ENCODE measurements at places on chromosomes 1 and 21.

- no peaks in the 10 kb centered on the region for H3K4me1 ChIP-seq
- H3K36me3 ChIP-seq = no peaks in the 10 kb centered on the region
- H3K27me3 ChIP-seq = no peaks in the 10 kb centered on the region
- H3K4me3 ChIP-seq = no peak overlapping the region
These were observed 8.1 kb upstream of the MMP23B start for GRCh38 chr1:1623631-1624442.

- no peak for DNase-seq
- no peak overlapping the region for H3K4me3 ChIP-seq
- peaks cover 13% of the 10 kb centered on the region for H3K4me1 ChIP-seq
- no peak overlapping the region for H3K27ac ChIP-seq
- no peaks in the 10 kb centered on the region for H3K27me3 ChIP-seq
These were observed 27.9 kb downstream of the RBM11 start for GRCh38 chr21:14243874-14244273.

- no peak for DNase-seq
- no peak overlapping the region for H3K27ac ChIP-seq
- no peaks in the 10 kb centered on the region for H3K27me3 ChIP-seq
- H3K4me3 ChIP-seq = peak overlapping the region; percentile 29
- peaks cover 21% of the 10 kb centered on the region for H3K4me1 ChIP-seq
- no peaks in the 10 kb centered on the region for H3K36me3 ChIP-seq
These were observed 624 bp downstream of the CTSK start for GRCh38 chr1:150807249-150808023.

DNA sequence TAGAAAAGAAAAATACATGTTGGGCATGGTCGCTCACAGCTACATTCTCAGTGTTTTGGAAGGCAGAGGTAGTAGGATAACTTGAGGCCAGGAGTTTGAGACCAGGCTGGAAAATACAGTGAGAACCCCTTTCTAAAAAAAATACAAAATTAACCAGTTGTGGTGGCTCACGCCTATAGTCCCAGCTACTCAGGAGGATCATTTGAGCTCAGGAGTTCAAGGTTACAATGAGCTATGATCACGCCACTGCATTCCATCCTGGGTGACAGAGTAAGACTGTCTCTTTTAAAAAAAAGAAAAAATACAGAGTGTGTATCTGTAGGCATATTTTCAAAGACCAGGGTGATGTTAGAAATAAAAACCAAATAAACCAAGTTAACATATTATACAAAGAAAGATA lies 57.8 kb downstream of the HFM1 start:
- H3K27me3 ChIP-seq = peaks cover 10% of the 10 kb centered on the region
- no peak for DNase-seq
- H3K27ac ChIP-seq = no peak overlapping the region
- no peaks in the 10 kb centered on the region for H3K36me3 ChIP-seq

GRCh38 chr1:116763787-116764465 lies 9.7 kb downstream of the CD2 start:
- peaks cover 84% of the 10 kb centered on the region for H3K36me3 ChIP-seq
- H3K4me3 ChIP-seq = peak overlapping the region; percentile 98
- peaks cover 88% of the 10 kb centered on the region for H3K4me1 ChIP-seq
- DNase-seq = peak; percentile 67

DNA sequence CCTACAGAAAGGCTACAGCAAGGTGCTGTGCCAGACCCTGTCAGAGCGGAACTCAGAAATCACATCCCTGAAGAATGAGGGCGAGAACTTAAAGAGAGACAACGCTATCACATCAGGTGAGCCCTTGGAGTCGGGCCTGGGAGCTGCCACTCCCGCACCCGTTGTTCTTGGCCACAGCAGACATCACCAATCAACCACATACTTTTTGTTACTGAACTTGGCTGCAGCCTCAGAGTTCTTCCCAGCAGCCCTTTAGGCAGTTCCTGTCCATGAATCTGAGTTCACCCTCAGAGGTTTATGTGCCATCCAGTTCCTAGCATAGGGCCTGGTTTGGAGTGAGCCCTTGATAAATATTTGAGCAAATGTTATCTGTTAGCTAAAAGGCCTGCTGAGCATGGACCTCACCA lies 61.6 kb downstream of the FHAD1 start:
- no peak overlapping the region for H3K4me3 ChIP-seq
- DNase-seq = no peak
- peaks cover 12% of the 10 kb centered on the region for H3K27me3 ChIP-seq
- no peak overlapping the region for H3K27ac ChIP-seq

DNA sequence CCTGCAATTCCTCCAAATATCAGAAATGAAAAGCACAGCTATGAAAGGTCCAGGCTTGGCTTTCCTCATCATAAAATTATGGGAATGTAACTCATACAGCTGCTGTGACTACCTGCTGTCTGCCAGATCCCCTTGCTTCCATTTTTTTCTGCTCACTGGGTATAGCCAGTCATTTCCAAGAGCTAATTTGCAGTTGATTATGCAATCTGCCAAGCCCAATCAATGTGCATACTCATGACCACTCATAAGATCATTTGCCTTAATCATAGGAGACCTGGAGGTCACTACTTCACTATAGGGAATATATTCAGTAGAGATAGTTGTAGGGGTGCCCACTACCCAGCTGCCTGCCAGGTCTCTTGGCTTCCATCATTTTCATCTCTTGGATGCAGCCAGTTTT lies 417.7 kb upstream of the ZRANB2 start:
- H3K27me3 ChIP-seq = no peaks in the 10 kb centered on the region
- H3K36me3 ChIP-seq = no peaks in the 10 kb centered on the region

- H3K4me1 ChIP-seq = no peaks in the 10 kb centered on the region
- DNase-seq = no peak
- H3K36me3 ChIP-seq = no peaks in the 10 kb centered on the region
- no peak overlapping the region for H3K4me3 ChIP-seq
- H3K27me3 ChIP-seq = no peaks in the 10 kb centered on the region
- H3K27ac ChIP-seq = no peak overlapping the region
These were observed 445.6 kb downstream of the PLPP3 start for GRCh38 chr1:56133522-56134472.

DNA sequence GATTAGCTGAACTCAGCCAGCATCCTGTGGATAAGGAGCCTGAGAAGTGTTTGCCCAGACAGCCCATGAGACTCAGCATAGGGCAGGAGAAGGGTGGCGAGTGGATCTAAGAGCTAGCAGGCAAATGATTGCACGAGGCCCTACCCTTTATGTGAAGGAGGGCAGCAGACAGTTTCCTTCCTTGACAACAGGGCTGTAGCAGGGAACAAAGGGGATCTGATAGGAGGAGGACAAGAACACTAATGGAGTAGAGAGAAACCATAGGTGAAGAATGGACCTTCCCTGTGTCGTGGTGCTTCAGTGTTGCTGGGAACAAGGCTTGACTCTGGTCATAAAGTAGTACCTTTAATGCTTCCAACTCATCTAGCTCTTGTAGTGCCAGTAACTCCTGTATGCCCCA lies 84.3 kb downstream of the PGM1 start:
- no peaks in the 10 kb centered on the region for H3K27me3 ChIP-seq
- peaks cover 6% of the 10 kb centered on the region for H3K4me1 ChIP-seq
- no peak overlapping the region for H3K27ac ChIP-seq
- peaks cover 3% of the 10 kb centered on the region for H3K36me3 ChIP-seq

- H3K27me3 ChIP-seq = no peaks in the 10 kb centered on the region
- H3K27ac ChIP-seq = peak overlapping the region; percentile 31
- DNase-seq = no peak
- no peak overlapping the region for H3K4me3 ChIP-seq
- H3K36me3 ChIP-seq = peaks cover 2% of the 10 kb centered on the region
- H3K4me1 ChIP-seq = peaks cover 15% of the 10 kb centered on the region
These were observed 151.8 kb downstream of the EIF4G3 start for GRCh38 chr1:21024918-21025317.

DNA sequence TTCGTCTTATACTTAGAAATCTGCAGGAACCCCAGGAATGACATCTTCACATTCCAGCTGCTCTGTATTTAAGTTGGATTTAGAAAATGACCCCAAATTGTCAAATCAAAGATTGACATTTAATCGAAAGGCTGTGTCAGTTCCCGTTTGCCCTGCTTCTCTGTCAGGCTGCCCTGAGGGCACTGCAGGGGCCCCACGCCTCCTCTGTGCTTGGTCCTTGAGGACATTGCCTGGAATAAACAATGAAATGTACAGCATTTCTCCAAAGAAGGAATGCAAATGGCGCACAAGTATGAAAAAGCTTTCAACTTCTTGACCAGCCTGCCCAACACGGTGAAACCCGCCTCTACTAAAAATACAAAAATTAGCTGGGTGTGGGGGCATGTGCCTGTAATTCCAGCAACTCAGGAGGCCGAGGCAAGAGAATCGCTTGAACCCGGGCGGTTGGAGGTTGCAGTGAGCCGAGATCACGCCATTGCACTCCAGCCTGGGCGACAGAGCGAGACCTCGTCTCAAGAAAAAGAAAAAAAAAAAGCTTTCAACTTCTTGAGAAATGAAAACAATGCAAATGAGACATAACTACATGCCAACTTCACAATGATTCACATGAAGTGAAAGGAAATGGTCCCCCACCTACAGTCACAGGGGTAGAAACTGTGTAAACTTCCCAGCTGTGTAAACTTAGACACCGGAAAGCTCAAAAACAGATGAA lies 3.0 kb downstream of the TMPRSS3 start:
- peaks cover 7% of the 10 kb centered on the region for H3K36me3 ChIP-seq
- H3K4me3 ChIP-seq = peak overlapping the region; percentile 81
- H3K4me1 ChIP-seq = peaks cover 94% of the 10 kb centered on the region
- peak; percentile 51 for DNase-seq
- H3K27ac ChIP-seq = peak overlapping the region; percentile 92
- peaks cover 6% of the 10 kb centered on the region for H3K27me3 ChIP-seq

DNA sequence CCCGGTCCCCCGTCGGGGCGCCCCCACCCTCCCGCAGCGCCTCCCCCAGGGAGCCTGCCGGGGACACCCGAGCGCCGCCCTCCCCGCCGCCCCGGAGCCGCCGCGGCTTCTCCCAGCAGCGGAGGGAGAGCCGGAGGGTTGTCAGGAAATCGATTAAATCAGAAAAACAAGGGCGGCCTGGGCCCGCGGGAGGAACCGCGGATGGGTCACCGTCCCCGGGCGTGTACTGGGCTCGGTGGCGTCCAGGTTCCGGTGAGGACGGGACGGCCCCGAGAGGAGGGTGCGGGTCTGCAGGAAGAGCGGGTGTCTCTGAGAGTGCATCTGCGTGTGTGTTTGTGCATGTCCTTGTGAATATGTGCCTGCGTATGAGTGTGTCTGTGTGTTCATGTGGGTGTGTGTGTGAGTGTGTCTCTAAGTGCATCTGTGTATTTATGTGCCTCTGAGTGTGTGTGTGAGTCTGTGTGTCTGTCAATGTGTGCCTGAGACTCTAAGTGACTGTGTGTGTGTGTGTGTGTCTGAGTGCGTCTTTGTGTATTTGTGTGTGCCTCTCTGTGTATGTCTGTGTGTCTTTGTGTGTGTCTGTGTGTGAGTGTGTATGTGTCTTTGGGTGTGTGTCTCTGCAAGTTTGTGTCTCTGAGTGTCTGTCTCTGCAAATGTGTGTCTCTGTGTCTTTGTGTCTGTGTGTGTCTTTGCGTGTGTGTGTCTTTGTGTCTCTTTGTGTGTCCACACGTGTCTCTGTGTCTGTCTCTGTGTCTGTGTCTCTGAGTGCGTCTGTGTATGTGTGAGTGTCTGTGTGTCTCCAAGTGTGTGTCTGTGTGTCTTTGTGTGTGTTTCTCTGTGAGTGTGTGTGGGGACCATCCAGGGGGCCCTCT lies 1.1 kb downstream of the SPSB1 start:
- H3K4me3 ChIP-seq = no peak overlapping the region
- H3K4me1 ChIP-seq = peaks cover 22% of the 10 kb centered on the region
- DNase-seq = peak; percentile 58
- H3K27ac ChIP-seq = no peak overlapping the region
- no peaks in the 10 kb centered on the region for H3K27me3 ChIP-seq

DNA sequence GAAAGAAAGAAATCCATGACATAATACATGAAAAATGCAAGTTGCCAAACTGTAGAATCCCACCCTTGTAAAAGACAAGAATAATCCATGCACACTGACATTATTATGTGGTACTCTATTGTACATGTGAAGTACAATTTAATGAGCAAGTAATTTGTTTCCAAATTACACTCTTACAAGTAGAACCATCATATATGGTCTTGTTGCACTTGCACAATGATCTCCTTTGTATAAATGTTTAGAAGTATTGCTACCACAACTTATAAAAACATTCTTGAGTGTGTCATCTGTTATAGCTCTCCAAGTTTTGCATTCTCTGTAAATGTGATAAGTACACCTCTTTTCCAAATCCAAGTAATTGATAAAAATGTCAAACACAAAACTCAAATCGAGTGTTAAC lies 29.1 kb upstream of the ZNF281 start:
- no peak overlapping the region for H3K27ac ChIP-seq
- H3K4me3 ChIP-seq = no peak overlapping the region
- H3K4me1 ChIP-seq = peaks cover 17% of the 10 kb centered on the region
- H3K27me3 ChIP-seq = no peaks in the 10 kb centered on the region
- H3K36me3 ChIP-seq = no peaks in the 10 kb centered on the region
- no peak for DNase-seq

GRCh38 chr1:246139745-246140182 lies 367.3 kb downstream of the SMYD3 start:
- no peaks in the 10 kb centered on the region for H3K4me1 ChIP-seq
- no peaks in the 10 kb centered on the region for H3K36me3 ChIP-seq

- no peak overlapping the region for H3K27ac ChIP-seq
- DNase-seq = no peak
These were observed 130.4 kb downstream of the LHX4 start for GRCh38 chr1:180360333-180361075.

GRCh38 chr1:201903135-201903534 lies 14.4 kb downstream of the SHISA4 start:
- H3K27me3 ChIP-seq = no peaks in the 10 kb centered on the region
- no peak for DNase-seq
- no peak overlapping the region for H3K4me3 ChIP-seq
- H3K4me1 ChIP-seq = no peaks in the 10 kb centered on the region

DNA sequence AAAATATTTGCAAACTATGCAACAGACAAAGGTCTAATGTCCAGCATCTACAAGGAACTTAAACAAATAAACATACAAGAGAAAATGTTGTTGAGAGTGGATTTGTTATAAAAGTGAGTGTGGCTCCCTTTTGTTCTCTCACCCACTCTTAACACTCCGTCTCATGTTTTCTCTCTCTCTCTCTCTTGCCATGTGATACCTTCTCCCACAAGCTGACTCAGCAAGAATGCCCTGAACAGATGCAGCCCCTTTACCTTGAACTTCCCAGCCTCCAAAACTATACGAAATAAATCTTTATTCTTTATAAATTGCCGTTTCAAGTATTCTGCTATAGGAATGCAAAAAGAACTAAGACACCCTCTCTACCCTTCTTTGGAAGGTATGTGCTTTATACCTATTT lies 234.1 kb downstream of the ADGRL2 start:
- H3K27ac ChIP-seq = no peak overlapping the region
- H3K36me3 ChIP-seq = no peaks in the 10 kb centered on the region
- no peak for DNase-seq
